EL (cell line): ENCODE measurements at places on chromosomes 6 and 20.

DNA sequence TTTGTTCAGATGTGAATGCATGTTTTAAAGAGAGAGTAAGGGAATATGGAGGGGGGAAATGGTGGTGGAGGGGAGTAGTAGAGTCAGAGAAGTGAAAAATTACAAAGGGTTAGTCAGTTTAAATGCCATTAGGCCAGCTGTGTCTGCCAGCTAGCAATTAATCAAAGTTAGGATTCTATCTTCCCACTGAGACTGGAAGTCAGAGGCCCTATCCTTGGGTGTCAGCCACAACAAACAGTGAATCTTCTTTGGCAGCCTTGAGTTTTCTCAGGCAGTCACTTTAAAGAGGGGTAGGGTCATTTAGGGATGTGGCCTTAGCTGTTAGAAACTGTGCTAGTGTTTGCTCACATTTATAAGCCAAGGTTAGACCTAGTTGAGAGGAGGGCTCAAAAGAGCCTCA is 120.5 kb upstream of the BTBD3 start:
- peak; percentile 22 for DNase-seq

- no peak for DNase-seq
Observed at GRCh38 chr6:120675886-120676285, 658.4 kb downstream of the TBC1D32 start.

DNA sequence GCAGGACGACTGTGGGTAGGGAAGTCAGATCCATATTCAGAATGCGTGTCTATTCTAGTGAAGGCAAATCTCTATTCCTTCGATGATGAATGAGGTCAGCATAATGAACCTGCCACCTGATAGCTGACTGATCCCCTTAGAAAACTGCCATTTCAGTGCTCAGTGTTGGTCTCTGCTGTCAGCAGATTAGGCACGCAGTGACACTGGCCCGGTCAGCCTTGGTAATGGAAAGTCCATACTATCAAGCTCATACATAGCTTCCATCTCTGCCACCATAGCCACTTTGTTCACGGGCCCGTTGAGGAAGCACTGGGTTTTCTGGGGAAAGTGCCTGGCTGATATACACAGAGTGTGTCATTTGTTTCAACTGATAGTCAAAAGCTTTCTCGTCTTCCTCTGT is 54.0 kb downstream of the C6orf52 start:
- DNase-seq, result no peak

DNA sequence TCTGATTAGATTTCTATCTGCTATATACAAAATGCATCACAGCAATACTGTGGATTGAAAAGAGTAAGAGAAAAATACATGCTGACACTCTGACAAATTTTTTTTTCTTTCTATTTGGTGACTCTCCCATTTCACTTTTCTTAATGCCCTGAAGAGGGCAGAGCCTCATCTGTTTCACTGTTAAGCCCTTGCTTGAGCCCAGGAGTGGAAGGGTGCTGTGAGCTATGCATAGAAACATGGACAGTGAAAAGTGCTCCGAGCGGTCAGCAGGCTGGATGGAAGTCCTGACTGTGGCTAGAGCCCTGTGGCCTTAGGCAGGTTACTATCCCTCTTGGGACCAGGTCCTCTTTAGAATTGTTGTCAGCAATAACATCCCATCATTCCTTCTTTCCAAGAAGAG is 17.4 kb upstream of the CSE1L start:
- DNase-seq, result peak; percentile 33

DNA sequence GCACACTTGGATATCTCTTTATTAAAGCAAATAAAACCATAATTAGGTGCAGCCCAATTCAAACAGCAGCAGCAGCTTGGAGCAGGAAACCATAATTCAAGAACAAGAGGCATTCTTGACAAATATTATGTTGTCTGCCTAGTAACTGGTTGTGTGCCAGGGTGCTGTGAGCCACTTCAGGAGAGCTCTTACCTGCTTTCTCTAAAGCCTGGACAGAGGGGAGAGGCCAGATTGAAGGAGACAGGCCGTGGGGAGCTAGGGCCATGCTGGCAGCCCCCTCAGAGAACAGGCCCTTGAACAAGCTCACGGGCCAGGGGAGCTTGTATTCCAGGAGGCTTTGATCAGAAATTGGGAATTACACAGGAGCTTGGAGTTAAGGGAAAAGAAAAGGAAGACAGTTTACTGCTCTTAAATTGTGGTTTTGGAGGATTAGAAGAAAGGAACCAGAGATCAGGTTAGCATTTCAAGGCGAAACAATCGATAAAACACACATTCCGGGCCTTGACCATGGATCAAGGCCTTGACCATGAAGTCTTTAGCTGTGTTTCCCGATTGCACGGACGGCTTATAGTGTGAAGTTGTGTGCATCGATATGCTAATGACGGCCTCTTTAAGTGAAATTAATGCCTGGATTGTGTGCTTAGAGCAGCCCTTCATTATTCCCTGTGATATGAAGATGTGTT is 69.8 kb upstream of the NKX2-2 start:
- no peak for DNase-seq

DNA sequence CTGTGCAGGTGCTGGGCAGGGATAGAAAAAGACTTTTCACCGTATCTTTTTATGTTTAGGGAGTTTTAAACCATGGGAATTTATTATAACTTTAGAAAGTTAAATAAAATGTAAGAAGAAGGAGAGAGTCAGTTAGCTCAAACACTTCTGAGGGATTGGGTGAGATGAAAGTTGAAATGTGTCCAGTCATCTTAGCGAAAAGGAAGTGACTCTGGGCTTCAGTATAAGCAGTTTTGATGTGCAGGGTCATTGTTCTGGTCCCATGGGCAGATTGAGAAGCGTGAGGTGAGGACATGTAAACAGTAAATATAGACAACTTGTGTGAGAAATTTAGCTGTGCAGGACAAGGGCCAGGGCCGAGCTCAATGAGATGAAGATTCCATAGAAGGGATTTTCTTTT is 66.9 kb downstream of the TOX2 start:
- DNase-seq, result no peak

GRCh38 chr20:38034108-38034649 is 633 bp downstream of the RPRD1B start:
- no peak for DNase-seq

GRCh38 chr6:34315780-34316179 is 67.0 kb upstream of the SMIM29 start:
- no peak for DNase-seq

DNA sequence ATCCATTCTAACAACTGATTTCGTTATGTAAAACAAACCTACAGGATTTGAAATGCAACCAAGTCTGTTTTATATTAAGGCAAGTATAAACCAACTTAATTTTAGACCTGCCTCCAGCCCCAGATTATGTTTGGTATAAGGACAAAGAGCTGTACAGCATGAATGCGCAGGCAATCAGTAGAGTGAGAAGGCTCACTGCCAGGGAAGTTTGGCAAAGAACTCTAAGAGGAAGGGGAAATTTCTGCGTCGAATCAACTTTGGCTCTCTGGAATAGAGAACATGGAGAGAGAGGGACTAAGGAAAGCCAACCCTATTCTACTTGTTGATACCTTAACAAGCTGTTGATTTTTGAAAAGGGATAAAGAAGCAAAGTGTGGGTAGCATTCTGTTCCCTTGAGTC is 96.9 kb upstream of the FOXO3 start:
- no peak for DNase-seq

- DNase-seq, result no peak
Observed at GRCh38 chr6:7298113-7298512, 14.9 kb downstream of the SSR1 start.

DNA sequence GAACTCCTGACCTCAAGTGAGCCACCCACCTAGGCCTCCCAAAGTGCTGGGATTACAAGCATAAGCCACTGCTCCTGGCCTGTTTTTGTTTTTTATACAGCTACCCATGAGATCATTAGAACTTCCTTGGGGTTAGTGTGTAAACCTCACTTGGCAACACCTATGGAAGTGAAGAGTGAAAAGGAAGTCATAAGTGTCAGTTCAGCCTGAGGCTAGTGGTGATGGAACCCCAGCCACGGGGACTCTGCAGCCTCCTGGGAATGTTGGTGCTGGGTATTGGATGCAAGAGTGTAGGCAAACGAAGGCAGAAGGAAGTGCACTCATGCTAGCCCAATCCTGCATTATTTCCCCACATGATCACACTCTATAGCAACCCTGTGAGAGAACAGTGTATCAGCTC is 33.6 kb upstream of the FUCA2 start:
- peak; percentile 17 for DNase-seq

DNA sequence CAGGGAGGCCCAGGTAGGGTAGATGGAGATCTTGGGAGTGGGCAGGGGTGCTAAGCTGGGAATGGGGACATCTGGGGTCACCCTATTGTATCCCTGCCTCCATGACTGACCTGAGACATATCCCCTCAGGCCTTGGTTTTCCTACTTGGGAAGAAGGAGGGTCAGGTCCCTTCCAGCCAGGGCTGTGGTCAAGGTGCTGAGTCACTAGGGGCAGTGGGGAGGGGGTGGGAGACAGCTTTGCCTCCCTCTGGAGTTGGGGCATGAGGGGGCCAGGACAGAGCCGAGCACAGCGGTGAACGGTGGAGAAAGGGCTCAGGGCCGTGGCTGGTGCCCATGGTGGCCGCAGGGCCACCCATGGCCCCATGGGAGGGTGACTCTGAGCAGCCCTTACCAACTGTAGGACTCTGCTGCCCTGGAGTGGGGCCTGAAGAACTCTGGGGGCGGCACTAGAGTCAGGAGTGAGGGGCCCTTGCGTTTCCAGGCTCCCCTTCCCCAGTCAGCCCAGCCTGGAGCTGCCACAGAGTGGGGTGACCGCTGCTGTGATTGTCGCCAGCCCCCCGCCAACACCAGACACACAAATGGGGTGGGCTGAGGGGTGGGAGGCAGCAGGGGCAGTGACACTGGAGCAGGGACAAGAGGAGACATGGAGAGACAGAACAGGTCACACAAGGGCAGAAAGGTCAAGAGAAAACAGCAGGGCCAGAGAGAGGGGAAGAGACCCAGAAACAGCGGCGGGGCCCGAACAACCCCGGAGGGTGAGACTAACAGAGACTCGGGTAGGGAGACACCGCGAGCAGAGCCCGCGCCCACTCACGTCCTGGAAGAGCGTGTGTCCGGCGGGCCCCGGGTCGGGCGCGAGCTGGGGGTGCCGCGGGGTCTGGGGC is 576 bp downstream of the NECAB3 start:
- peak; percentile 53 for DNase-seq

DNA sequence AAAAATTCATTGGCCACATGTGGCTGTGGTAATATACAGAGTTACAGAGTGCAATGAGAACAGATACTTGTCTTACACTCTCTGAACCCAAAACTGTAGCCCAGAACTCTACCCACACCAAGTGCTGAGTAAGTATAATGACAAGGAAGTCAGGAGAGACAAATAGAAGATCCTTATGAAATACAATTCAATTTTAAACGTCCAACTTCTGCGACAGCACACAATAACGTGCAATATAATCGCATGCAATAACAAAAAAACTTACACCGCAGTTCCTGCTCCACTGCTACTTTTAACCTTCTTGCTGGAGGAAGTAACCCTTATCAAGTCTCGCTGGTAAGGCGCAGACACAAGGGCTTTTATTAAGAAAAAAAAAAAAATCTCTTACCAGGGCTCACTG is 881 bp downstream of the SFT2D1 start:
- DNase-seq, result no peak

DNA sequence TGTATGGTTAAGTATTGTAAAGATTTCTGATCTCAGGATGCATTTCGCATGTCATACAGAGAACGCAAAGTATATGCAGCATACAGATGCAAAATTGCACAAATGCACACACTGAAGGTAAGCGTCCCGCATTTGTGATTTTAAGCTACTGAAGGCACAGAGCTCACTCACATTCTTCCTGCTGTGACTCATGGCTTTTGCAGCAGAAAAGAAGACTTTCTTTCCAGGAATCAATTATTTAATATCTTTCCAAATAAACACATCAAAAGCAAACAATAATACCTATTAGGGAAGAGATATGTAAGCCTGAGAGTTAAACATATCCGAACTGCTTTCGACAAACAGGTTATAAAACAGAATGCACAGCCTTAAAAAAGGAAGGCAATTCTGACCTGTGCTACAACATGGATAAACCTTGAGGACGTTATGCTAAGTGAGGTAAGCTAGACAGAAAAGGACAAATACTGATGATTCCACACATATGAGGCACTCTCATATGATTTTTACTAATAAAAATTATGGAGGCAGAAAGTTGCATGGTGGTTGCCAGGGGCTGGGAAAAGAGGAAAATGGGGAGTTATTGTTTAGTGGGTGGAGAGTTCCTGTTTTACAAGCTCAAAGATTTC is 109.0 kb downstream of the TFAP2A start:
- DNase-seq, result peak; percentile 14

DNA sequence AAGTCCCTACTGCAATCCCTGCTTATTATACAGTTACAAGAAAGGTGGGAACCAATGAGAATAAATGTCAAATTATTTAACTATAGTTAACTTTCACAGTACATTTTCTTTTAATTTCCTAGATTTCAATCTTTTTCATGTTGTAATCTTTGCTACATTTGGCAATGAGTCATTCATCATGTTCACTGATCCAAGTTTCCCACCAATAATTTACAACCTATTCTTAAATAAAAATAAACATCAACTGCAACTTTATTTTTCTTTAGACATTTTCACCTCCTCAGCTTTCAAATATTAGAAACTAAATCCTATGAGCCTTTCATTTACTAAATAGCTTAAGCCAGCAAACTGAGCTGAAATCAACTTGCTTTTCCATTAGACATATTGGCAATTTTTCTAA is 541.3 kb upstream of the BTBD3 start:
- peak; percentile 16 for DNase-seq

DNA sequence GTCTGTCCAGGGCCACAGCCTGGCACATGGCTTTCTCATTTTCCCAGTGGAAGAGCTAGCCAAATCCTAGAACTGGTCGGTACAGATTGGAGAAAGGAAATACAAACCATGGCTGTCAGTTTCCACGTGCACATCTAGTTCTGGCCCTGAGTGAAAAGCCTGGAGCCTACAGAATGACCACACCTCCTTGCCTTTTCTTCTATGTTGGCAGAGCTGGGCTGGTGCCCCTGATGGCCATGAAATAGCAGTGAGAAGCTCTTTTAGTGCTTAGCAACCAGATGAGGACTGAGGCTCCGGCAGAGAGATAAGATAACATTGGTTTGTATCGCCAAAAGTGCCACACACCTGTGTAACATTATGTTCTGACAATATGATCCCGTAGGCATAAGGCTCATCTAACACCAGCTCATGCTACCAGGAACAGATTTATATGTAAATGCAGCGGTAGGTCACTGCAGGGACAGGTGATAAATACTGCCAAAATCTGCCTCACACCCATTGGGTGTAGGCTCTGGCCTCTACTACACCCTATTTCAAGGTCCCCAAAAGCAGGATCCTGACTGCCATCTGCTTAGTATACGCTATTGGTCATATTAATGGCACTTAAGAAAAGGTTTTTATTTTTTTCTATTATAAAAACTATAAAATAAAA is 39.9 kb upstream of the TBC1D7 start:
- DNase-seq, result no peak

DNA sequence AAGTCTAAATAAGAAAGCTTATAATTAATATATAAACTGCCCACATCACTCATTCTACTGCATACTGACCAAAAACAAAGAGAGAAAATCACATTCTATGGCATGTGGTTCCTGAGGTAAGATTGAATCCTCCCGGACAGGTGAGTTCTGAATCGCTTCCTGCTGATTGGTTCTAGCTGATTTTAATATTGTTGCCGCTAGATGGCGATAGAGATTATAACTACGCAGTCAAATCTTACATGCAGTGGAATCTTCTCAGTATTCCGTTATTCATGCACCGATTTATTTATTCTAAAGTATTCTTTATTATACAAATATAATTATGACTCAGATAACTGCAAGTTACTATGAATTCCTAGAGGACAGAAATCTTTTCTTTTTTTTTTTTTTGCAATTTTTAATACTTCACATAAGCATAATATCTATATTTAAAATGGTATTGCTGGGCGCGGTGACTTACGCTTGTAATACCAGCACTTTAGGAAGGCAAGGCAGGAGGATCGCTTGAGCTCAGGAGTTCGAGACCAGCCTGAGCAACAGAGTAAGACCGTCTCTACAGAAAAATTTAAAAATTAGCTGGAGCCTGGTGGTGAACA is 24.2 kb upstream of the TMX4 start:
- peak; percentile 57 for DNase-seq
